ENCODE measurements at places on chromosomes 2 and 18.

- no peak for DNase-seq
These were observed 18.6 kb downstream of the RMC1 start for GRCh38 chr18:23521907-23522306.

GRCh38 chr2:180657054-180657453 lies 323.4 kb upstream of the UBE2E3 start:
- no peak for DNase-seq

DNA sequence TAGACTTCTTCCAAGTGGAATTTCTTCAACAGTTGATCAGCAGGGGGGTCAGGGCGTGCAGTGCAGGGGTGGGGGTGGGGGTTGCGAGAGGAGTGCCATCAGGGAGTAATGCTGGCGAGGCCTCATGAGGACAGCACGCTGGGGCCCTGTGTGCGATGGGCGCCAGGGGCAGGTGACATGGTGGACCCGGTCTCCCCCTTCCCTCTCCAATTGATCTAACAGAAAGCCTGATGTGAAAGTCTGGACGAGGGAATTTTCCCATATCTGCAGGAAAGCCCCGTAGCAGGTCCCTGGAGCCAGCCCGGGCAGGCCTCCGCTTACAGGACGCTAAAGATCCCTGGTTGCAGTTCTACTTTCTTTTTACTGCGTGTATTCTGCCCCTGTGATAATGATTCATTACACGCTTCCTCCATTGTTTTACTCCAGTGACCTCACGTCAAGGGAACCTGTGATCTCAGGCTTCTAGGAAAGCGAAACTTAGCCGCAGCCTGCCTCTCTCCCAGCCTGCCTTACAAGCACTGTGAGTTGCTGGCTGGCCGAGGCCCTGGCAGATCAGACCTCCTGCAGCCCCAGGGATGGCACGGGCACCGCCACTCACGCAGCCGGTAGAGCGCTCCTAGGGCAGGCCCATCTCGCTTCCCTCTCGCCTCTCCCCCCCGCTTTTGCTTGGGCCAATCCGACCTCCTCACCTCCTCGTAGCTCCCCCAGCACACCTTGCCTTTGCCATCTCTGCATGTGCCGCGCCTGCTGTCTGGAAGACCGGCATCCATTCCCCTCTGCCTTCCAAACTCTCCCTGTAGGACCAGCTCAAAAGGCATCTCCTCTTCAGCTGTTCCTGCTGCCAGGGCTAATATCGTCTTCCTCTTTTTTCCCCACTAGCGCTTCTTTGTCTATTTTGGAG lies 19.2 kb downstream of the NEURL3 start:
- DNase-seq = peak; percentile 49

DNA sequence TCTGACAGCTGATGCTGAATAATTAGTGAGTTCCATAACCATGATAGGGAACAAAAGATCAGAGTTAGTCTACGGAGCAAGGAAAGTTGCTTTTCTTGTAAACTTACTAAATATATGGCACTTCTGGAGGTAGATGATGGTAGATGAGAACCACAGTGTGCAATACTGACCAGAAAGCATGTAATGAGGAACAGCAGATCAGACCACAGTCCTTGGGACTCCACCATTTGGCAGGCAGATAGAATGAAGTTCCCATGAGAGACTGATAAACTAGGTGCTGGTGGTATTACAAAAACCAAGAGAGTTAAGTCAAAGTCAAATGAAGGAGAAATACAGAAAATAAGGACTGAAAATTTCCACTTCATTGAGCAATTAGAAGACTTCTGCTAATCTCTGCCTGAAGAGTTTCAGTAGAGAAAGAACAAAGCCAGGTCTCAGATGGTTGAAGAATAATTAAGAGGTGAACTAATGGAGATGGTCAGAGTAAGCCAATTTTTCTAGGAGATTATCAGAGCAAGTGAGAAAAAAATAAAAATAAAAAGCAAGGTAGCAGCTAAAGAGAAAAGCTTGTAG lies 10.4 kb downstream of the CERKL start:
- no peak for DNase-seq

DNA sequence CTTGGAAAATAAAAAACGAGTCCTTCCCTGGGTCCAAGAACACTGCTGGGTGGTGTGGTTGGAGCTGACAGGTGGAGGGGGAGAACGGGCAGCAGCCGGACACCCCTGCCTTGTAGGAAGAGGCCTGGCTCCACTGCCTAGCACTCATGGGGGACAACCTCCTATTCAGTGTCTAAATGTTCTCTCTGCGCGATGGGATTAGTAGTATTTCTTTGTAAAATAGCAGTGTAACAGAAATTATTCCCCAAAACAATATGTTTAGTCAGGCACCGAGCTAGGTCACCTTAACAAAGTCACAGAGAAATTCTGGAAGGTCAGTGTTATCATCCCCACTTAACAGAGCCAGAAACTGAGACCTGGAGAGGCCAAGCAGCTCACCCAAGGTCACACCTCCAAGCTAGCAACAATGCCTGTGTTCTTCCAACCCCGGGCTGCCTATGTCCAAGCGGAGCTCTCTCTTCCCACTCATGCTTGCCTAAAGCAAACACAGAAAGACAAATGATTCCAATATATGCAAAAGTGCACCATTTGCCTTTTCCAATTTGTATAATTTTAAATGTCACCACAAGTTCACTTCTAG lies 68.0 kb downstream of the STEAP3 start:
- DNase-seq = no peak

GRCh38 chr2:191791953-191792560 lies 54.8 kb downstream of the CAVIN2 start:
- no peak for DNase-seq

DNA sequence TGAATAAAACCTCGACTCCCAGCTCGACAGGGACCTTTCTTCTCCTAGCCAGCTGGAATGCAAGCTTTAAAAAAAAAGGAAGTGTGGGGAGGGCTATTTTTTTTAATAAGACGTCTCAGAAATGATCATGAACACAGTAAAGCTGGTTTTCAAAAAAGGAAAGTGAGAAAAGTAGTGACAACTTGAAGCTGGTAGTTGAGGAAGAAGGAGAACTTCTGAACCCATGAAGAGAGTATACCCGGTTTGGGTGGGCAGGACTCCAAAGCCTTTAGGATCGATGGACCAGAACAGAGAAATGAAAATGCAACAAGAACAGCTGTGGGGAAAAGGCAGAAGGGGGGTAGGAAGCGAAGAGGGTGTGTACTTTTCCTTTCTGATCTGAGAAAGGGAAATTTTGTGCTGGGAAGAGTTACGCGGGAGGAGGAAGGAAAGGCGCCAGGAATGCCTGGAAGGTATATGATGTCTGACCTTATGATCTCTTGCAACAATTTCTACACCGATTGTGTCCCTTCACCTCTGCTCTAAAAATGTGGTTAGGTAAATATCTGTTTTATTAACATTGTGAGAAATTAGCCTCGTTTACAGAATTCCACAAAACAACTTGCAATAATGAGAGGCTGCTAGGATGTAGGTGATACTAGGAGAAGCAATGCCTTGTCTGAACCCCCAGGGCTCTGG lies 22.6 kb upstream of the CYP1B1 start:
- DNase-seq = no peak

All from stimulated activated CD4-positive, alpha-beta T cell treated with anti-CD3 and anti-CD28 coated beads, Interleukin-15, amount 100 ng/mL, for 1 hour (primary cell).